ENCODE measurements at places on chromosomes 6 and 20.

DNA sequence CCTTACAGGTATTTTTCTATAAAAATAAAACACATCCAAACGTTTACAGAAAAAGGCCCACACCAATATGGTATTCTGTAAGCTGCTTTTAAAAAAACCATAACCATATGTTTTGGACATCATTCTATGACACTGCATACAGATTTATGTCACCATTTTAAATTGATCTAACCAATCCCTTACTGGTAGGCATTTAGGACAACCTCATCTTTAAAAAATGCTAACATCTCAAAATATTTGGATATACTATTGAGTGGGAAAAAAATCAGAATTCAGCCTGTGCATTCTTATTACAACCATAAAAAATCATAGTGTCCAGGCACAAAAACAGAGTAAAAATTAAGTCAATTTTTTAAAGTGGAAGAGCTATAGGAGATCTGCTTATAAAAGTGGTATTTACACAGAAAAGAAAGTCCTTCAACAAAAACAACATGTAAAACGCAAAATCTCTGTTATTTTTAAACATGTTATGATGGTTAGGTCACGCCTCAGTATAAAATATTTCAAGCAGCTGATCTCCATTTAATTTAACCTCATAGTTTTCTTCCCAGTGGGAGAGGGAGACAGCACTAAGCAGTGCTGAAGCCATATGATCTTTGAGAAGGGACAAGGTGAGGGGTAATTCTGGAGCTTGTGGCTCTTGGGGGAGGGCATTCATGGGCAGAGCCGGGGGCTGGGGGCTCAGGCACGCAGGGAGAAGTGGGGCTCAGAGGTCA lies 21.2 kb downstream of the TRAM2 start:
- no peak for DNase-seq

GRCh38 chr6:21429291-21429690 lies 164.3 kb upstream of the SOX4 start:
- no peak for DNase-seq

DNA sequence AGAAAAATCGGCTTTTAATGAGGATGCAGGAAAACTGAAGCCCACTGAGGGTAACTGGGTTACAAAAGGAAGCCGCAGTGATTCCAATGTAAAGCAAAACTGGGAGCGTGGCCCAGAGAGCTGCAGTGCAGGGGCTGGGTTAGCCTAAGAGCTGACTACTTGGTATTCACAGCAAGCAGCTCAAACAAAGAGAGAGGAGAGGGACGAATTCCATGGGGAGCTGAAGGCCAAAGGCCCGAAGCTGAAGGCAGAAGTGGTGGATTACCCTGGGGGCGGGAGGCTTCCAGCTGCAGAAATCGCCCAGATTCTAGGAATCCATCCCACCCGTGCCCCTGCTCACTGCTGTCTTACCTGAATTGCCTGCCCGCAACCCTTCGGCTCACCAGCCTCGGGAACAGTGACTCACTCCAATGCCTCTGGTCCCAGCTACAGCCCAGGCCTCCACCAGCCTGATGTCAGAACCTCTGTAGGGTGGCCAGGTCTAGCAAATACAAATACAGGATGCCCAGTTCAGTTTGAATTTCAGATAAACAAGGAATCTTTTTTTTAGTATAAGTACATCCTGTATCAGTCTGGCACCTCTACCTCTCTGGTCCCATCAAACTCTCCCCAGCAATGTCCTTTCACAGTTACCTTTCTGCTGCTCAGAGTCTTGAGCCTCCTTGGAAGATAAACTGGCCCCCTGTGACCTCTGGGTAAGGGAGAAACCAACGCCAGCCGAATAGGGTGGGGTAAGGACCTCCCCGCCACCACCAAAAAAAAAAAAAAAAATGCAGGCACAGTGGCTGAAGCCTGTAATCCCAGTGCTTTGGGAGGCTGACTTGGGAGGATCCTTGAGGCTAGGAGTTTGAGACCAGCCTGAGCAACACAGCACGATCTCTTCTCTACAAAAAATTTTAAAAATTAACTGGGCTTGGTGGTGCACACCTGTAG lies 14.6 kb upstream of the ZMYND8 start:
- peak; percentile 41 for DNase-seq

GRCh38 chr20:43868091-43868490 lies 46.6 kb upstream of the TOX2 start:
- no peak for DNase-seq

DNA sequence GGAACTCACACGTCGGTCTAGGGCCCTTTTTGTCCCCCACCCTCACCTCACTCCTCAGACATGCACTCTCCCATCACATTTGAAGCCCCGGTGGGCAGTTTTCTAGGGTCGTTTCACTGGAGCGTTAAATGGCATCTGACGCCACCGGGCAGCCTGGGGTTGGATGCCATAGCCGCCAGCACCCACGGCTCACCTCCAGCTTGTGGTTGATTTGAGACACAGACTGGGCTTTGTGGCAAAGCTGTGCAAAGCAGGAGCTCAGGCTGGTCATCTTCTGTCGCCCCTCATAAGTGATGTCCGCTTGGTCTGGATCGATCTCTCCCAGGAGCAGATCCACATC lies 530 bp downstream of the GOPC start:
- DNase-seq: no peak

DNA sequence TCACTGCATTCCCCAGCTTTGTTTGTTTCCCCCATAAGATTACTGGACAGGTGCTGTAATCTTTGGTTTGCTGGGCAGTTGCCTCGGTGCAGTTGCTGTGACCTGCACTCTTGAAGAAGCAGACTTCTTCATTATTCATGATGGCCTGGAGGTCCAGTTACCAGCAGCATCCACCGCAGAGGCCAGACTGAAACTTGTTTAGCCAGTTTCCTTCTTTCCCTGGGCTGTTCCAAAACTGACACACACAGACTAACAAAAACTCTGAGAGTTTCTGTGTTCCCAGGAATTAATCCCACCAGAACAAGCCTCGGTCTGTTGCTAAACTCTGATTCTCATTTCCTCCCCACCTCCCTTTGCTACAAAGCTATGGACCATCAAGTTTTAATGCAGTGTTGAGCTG lies 144.1 kb downstream of the QRSL1 start:
- no peak for DNase-seq

DNA sequence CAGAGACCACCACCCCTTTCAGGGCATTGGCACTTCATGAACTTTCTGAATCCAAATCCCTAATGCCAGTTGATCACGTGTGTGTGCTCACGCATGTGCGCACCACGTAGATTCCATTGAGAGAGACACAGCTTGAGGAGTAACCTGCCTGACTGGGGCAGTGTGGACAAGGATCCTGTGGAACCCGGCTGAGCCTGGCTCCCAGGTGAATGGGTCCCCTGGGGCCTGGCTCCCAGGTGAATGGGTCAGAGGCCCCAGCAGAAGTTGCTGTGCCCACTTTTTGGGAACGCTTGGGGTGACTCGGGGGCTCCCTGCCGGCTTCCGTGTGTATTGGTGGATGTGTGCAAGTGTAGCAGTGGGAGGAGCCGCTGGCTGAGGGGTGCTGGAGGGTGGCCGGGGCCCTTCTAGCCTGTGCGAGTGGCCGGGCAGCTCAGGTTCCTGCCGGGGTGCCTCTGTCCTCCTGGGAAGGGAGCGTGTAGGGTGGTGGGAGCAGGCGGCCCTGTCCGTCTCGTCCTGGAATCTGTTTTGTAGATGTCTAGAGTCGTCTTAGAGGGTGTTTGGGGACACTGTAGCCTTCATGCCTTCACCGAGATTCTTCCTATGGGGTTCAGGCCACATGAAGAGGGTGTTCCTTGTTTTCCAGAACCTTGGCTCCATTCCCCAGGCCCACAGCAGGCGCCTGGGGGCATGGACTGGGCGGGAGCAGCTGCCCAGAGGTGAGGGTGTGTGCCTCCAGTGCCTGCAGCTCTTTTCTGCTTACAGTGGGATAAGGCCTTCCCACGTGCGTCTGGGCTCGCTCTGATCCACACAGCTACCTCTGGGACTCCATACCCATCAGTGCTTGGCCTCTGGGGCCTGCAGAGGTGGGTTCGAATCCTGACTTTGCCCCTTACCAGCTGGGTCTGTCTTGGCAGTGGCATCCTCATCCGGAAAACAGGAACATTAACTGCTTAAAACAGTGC lies 3.2 kb downstream of the RBM38 start:
- no peak for DNase-seq

DNA sequence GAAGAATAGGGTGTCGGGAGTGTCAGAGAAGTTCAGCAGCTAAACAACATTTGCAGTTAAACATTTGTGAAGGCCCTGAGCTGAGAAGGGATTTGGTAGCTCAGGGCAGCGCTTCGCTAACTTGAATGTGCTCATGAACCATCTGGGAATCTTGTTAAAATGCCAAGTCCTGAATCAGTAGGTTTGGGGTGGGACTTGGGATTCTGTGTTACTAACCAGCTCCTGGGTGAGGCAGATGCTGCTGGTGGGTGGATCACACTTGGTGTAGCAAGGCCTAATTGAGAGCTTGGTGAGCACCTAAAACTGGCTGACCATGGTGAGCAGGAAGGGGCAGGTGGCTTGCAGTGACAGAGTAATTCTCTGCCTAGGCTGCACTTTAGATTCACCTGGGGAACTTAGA lies 5.9 kb downstream of the PTPRA start:
- DNase-seq: no peak

GRCh38 chr6:15464211-15464725 lies 198.6 kb downstream of the DTNBP1 start:
- DNase-seq: no peak

GRCh38 chr6:4637691-4638433 lies 138.3 kb upstream of the CDYL start:
- no peak for DNase-seq

- peak; percentile 75 for DNase-seq
Measured at GRCh38 chr20:62010551-62011402, 54.9 kb downstream of the TAF4 start.

DNA sequence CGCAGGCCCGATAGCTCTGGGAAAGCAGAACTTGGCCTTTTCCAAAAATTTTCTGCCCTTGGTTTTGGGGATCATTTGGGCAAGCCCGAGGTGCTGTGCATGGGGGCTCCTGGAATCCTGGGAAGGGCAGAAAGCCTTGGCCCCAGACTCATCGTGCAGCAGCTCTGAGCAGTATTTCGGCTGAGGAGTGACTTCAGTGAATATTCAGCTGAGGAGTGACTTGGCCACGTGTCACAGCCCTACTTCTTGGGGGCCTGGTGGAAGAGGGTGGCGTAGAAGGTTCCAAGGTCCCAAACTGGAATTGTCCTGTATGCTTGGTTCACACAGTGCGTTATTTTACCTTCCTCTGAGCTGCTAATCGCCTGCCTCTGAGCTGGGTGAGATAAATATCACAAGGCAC lies 1.1 kb upstream of the BMP2 start:
- DNase-seq: no peak

- DNase-seq: peak; percentile 77
Measured at GRCh38 chr6:125099211-125100073, 54.1 kb upstream of the TPD52L1 start.

DNA sequence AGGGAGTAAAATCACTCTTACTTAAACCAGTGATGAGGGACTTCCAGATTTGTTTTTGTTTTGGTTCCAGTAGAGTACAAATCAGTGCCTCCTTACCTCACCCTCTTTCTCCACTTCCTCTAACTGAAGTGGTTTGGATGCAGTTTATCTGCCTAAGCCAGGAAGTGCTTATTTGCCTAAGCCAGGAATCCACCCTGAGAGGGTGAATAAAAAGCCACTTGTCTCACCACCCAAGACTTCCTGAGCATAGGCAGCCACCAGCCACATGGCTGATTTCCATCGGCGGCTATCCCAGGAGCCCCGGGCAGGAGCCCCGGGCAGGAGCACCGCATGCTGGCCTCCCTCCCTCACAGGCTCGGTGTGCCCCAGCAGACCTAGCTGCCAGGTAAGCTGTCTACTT lies 12.0 kb downstream of the LRP11 start:
- no peak for DNase-seq

DNA sequence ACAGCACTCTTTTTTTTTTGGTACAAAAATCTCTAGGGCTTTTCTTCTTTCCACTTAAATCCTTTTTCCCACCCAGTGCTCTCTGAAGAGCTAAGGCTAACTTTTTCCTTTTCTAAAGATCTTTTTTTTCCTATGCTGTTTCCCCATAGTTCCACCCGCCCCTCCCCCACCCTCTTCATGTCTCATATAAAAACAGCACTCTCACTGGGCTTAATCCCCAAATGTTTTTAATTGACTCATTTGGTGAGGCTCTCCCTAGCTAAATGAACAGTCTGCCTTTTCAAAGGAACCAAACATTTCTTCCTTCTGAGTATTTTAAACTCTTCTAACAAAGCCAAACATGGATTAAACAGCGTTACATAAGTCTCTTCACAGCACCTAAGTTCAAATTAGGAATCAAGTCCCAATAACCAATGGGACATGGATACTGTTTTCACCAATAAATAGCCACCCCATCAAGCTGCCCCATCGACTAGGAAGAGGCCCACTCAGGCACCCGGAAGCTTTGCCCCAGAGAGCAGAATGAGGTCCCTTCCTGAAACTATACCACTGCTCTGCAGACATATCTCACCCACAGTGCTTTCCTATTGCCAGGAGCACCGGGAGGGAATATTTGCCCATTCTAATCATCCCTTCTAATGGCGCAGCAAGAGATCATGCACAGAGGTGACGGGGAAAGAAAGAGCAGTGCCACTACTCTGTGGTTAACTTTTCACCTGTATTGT lies 63.7 kb downstream of the ATXN1 start:
- DNase-seq: no peak

DNA sequence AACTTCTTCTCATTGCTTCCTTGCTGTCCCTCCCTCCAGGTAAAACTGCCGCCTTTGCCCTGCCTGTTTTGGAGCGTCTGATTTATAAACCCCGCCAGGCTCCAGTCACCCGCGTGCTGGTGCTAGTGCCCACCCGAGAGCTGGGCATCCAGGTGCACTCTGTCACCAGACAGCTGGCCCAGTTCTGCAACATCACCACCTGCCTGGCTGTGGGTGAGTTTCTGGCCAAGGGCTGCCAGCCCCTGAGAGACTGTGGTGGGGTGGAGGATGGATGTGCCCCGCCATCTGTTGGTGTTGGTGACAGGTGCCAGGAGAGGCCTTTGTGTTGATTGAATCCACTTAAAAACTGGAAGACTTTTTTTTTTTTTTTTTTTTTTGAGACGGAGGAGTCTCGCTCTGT lies 9.5 kb downstream of the DDX27 start:
- DNase-seq: no peak

DNA sequence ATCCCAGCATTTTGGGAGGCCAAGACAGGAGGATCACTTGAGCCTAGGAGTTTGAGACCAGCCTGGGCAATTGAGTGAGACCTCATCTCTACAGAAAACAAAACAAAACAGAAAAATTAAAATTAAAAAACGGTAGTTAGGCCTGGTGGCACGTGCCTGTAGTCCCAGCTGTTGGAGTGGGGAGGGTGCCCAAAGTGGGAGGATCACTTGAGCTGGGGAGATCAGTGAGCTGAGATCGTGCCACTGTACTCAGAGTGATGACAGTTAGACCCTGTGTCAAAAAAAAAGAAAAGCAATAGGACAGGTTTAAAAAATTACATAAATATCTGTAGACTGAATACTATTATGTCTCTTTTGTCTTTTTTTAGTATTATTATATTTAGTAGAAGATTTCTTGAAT lies 64.3 kb downstream of the ITCH start:
- no peak for DNase-seq

GRCh38 chr6:113338644-113339043 lies 518.5 kb upstream of the MARCKS start:
- DNase-seq: no peak

GRCh38 chr20:10603971-10604864 lies 69.6 kb downstream of the JAG1 start:
- peak; percentile 43 for DNase-seq

GRCh38 chr20:62761759-62762131 lies 34.5 kb upstream of the MRGBP start:
- peak; percentile 5 for DNase-seq

All from glutamatergic neuron (in vitro differentiated cells).